Mesenchymal stem cell (in vitro differentiated cells and primary cell): ENCODE measurements at places on chromosomes 11 and 22.
A peak's percentile ranks its signal among the peaks of the same experiment; 100 is the strongest.

DNA sequence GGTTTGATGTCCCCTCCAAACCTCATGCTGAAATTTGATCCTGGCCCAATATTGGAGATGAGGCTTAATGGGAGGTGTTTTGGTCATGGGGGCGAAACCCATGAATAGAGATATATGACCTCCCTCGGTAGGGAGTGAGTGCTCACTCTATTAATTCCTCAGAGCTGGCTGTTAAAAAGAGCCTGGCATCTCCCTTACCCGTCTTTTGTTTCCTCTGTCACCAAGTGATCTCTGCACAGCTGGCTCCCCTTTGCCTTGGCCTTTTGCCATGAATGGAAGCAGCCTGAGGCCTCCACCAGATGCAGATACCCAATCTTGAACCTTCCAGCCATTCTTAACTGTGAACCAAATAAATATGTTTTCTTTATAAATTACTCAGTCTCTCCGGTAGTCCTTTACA, 4.5 kb upstream of the CCDC81 start:
- DNase-seq = no peak

DNA sequence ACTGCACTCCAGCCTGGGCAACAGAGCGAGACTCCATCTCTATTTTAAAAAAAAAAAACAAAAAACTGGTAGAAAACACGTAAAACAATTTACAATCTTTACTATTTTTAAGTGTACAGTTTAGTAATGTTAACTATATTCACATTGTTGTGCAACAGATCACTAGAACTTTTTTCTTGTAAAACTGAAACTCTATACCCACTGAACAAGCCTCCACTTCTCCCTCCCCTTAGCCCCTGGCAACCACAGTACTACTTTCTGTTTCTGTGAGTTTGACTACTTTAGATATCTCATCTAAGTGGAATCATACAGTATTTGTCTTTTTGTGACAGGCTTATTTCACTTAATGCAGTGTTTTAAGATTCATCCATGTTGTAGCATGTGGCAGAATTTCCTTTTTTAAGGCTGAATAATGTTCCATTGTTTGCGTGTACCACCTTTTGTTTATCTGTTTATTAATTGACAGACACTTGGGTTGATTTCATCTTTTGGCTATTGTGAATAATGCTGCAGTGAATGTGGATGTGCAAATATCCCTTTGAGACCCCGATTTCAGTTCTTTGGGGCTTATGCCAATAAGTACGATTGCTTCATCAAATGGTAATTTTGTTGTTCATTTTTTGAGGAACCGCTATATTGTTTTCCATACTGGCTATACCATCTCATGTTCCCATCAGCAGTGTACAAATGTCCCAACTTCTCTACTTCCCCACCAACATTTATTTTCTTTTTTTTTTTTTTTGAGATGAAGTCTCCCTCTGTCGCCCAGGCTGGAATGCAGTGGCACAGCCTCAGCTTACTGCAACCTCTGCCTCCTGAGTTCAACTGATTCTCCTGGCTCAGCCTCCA, 11.0 kb downstream of the DDB2 start:
- peak; percentile 54 for DNase-seq

DNA sequence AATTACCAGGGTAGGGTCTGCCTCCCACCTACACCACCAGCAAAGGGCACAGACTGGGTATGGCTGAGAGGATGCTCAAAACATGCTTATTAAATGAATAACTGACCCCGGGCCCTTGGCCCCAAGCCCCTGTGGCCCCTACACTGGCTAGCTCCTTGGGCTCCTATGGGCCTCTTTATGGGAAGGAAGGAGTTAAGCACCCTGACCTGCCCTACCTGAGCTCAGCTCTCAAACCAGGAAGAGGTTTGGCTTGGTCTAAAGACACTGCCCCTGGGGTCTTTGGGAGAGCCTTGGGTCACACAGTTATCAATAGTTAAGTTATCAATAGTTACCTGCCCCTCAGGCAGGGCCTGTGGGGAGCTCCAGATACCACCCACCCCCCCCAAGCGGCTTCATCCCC, 1.2 kb downstream of the USH1C start:
- DNase-seq = no peak

- peak; percentile 74 for DNase-seq
Observed at GRCh38 chr11:45655347-45655756, 10.1 kb downstream of the CHST1 start.

DNA sequence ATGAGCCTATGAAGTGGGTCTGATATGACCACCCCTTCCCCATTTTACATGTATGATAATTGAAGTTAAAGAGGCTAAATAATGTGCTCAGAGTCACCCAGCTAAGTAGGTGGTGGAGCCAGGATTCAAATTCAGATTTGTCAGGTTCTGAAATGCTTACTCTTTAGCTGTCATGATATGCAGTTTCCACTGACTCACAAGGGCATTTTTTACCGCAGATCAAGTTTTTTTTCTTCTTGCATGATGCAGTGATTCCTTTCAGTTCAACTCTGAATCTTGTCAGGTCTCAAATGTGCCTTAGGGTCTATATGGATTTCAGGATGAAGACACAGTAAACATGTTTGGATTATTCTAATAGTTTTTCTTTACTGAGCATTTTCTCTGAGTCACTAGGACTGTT, 12.6 kb upstream of the TRIM44 start:
- DNase-seq = peak; percentile 70

- no peak for DNase-seq
Observed at GRCh38 chr11:61163714-61164605, 2.7 kb upstream of the VPS37C start.

DNA sequence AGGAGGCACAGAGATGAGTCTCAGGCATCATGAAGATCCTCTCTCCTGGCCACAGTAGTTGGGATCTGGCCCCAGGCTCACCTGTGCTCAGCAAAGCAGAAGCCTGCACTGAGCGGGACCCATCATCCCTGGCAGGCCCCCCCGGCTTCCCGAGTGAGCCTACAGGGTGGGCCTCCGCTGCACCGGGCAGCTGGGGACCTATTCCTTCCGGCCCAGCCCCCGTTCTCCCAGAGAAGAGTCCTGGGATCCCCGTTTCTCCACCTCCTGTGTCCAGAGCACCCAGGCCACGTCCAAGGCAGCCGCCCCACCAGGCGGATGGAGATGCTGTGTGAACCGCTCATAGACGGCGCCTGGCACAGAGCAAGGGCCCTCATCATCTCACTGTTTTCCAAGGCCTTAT, 52.5 kb downstream of the ANO1 start:
- no peak for DNase-seq

DNA sequence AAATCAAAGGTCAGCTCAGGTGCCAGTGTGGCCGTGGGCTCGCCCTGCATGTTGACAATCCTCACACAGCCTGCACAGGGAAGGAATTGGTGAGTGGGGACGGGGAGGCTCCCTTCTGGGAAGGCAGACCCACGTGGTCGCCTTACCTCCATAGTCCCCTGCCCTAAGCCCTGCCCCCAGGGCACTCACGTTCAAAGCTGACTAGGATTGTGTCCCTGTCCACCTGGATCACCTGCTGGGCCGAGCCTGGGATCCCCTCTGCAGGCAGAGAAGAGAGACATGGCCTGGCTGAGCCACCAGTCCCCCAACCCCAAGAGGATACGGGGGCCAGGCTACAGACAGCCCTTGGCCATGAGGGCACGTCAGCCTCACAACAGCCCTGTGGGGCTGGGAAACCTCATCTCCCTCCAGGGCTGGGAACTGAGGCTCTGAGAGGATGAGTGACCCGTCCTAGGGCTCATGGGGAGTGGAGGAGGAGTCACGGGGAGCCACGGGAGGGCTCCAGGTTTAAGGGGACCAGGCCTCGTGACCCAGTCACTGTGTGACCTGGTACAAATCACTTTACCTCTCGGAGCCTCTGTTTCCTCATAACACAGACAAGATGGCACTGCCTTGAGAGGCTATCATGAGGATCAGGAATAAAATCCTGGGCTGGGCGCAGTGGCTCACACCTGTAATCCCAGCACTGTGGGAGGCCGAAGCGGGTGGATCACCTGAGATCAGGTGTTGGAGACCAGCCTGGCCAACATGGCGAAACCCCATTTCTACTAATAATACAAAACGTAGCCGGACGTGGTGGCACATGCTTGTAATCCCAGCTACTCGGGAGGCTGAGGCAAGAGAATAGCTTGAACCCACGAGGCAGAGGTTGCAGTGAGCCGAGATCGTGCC, 12.1 kb upstream of the SF1 start:
- DNase-seq = no peak

GRCh38 chr22:49515475-49515874, 312.2 kb downstream of the BRD1 start:
- DNase-seq = no peak

DNA sequence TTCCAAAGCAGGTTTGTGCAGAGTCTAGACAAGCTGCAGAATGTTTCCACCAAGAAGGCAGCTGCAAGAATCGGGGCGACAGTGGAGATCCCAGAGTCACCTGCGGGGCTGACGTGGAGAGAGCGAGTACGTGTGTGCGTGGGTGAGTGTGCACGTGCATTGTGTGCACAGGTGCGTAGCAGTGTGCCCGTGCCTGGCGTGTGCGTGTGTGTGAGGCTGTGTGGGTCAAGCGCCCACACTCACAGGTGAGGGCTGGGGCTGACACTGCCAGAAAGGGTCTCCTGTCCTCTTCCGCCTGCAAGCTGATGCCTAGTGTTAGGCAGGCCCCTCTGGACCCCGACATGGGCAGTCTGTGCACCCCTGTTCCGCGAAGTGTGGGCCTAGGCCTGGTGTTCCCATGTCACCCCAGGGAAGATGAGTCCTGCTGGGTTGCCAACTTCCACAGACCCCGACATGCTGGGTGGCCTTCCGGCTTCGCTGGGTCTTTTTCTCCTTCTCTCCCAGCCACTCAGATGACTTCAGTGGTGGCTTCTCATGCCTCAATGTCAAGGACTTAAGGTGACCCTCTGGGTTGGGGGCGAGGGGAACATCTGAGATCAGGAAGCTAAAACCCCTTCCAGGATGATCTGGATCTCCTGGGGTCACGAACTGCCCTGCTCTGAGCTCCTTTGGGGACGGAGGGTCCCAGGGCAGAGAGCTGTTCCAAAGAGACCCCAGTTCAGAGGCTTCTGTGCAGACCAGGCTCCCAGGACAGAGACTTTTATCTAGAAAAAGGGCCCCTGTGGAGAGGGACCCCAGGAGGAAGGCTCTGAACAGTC, 10.4 kb upstream of the SYT8 start:
- no peak for DNase-seq

DNA sequence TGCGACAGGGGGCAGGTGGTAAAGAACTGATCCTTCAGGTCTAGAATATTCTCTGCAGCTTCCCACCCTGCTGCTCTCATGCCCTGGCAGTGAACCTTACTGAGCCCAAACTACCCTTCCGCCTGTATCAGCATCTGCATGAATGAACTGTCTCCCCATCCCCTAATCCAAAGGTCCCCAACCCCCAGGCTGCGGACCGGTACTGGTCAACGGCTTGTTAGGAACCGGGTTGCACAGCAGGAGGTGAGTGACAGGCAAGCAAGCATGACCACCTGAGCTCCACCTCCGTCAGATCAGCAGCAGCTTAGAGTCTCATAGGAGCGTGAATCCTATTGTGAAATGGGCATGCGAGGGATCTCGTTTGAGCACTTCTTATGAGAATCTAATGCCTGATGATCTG, 58.2 kb upstream of the LMO1 start:
- no peak for DNase-seq

- no peak for DNase-seq
Observed at GRCh38 chr22:50027639-50028537, 15.3 kb upstream of the IL17REL start.

GRCh38 chr11:117573326-117573725, 223.7 kb downstream of the DSCAML1 start:
- DNase-seq = no peak

DNA sequence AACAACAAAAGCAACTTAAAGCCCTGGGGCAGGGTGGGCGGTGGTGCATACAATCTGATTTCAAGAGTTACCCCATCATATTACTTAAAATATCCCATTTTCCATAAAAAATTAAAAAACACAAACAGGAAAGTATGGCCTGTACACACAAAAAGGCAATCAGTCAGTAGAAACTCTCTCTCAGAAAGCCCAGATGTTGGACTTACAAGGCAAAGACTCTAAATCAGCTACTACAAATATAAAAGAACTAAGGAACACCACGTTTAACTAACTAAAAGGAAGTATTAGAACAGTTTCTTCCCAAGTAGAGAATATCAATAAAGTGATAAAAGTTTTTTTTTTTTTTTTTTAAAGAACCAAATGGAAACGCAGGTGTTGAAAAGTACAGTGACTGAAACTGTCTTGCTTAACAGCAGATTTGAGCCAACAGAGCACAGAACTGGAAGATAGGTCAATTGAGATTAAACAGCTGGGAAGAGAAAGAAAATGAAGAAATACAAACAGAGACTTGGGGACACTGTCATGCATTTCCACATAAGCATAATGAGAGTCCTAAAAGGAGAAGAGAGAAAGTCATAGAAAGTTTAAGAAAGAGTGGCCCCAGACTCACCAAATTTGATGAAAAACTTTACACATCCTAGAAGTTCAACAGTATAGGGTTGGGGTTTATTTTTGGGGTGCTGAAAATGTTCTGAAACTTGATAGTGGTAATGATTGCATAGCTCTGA, 8.6 kb downstream of the SC5D start:
- peak; percentile 27 for DNase-seq

DNA sequence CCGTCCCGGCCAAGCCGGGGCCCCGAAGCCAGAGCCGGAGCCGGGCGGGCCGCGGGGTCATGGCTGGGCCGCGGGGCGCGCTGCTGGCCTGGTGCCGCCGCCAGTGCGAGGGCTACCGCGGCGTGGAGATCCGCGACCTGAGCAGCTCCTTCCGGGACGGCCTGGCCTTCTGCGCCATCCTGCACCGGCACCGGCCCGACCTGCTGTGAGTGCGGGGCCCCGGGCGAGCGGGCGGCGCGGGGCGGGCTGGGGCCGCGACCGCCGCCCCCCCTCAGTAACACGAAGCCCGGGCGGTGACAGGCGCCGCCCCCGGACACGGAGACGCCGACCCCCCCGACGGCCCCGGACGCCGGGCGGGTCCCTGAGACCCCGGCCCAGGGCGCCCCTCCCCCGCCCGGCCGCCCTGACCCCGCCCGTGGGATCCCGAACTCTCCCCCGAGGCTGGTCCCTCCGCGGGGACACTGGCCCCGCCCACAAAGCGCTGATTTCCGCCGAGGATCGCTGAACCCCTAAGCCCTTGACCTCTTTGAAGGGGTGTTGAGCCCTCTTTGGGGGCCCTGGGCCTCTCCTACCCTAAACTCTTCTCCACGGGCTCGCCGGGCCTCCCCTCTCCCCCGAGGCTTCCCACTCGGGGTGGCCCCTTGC, 389 bp downstream of the MICALL1 start:
- peak; percentile 15 for DNase-seq

- DNase-seq = no peak
Observed at GRCh38 chr22:43476751-43477725, 65.2 kb downstream of the MPPED1 start.

GRCh38 chr11:103085758-103086365, 6.1 kb downstream of the DCUN1D5 start:
- DNase-seq = no peak

GRCh38 chr11:121456151-121456550, 3.4 kb upstream of the SORL1-AS1 start:
- DNase-seq = no peak

- no peak for DNase-seq
Observed at GRCh38 chr22:39703091-39703490, 132.5 kb downstream of the CACNA1I start.

- DNase-seq = no peak
Observed at GRCh38 chr22:40421082-40421350, 50.6 kb downstream of the SGSM3 start.

GRCh38 chr22:19691721-19692341, 22.5 kb upstream of the SEPTIN5 start:
- DNase-seq = peak; percentile 82

GRCh38 chr11:59778122-59778521, 22.9 kb downstream of the STX3 start:
- no peak for DNase-seq
